ENCODE measurements at places on chromosomes 2 and 18.
A peak's percentile ranks its signal among the peaks of the same experiment; 100 is the strongest.

DNA sequence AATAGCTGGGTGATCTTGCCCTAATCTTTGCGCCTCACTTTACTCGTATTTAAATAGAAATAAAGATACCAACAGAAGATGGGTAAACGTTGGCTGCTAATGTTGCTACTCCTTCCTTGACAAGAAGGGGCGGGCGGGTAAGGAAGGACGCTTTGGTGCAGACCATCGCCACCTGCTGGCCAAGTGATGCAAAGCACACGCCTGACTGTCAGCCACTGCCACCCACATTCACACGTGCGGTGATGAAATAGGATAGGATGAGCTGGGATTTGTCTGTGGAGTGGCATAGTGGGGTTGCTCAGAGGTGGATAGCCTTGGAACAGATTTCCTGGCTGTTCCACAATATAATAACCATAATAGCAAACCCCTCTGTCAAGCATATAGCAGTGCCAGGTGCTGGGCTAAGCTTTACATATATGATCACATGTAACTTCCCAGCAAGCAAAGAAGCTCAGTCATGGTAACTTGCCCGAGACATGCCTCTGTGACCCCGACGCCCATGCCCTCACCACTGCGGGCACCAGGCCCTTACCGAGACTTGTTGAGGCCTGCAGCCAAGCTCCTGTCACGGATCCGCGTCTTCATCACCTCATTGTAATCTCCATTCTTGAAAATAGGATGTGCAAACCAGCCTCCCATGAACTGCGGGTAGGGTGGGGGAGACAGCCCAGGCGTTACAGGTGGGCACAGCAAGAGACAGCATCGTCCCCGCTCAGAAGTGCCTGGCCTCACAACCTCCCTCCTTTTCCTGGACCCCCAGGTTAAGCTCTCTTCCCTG is 39.3 kb downstream of the LCT start:
- no peak overlapping the region for H3K4me3 ChIP-seq
- H3K27ac ChIP-seq = no peak overlapping the region
- no peaks in the 10 kb centered on the region for H3K27me3 ChIP-seq

DNA sequence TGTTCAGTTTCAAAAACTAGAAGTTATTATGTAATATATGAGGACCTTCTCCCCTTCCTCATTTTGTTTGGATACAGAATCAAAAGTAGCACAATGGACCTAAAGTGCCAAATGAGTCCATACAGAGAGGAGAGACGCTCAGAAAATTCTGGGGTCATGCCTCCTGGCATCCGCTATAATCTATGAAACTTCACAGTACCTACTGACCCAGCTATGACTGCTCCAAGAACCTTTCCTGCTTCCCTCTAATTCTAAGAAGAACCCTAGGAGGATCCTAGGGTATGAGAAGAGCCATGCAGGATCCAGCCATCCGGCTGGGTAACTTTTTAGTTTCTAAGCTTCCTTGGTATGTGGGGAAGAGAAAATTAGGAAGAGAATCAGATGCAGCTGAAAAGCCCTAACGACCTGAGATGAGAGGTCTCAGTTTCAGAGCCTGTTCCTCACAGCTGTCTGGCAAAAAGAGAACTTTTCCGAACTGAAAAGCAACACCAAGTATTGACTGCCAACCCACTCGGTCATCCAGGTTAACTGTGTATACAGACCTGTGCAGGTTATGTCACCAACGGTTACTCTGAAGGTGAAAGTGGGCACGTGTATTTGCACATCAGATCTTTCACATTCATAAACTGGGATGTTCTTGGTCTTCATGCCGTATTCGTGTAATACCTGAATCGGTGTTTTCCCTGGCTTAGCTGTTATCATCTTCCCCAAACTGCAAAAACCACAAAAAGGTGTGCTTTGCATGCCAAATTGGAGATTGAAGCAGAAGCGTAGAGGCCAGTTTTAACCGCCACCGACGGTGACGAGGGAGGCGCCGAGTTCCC is 1.1 kb downstream of the PRKRA start:
- H3K27me3 ChIP-seq = no peaks in the 10 kb centered on the region
- H3K4me3 ChIP-seq = peak overlapping the region; percentile 95
- peaks cover 22% of the 10 kb centered on the region for H3K36me3 ChIP-seq
- peaks cover 9% of the 10 kb centered on the region for H3K4me1 ChIP-seq

GRCh38 chr2:209638346-209638745 is 133.3 kb upstream of the UNC80 start:
- no peaks in the 10 kb centered on the region for H3K36me3 ChIP-seq
- H3K27ac ChIP-seq = no peak overlapping the region
- peak; percentile 17 for DNase-seq
- H3K4me3 ChIP-seq = no peak overlapping the region

DNA sequence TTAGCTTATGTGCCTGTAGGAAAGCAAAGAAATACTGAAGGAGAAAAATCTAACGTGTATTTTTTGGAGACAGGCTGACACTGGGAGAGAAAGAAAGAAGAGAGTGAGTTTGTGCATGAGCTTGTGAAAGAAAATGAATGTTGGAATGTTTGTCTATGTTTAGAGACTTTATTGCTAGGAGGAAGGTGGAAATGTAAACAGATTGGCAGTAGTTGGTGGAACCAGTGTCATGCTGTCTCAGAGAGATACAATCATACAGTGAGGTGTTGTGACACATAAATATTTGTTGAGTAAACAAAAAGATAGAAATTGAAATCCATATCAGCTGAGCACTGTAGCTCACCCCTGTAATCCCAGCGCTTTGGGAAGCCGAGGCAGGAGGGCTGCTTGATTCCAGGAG is 222.2 kb upstream of the MEIS1 start:
- no peaks in the 10 kb centered on the region for H3K27me3 ChIP-seq
- H3K4me1 ChIP-seq = no peaks in the 10 kb centered on the region
- H3K4me3 ChIP-seq = no peak overlapping the region
- H3K27ac ChIP-seq = no peak overlapping the region
- DNase-seq = no peak
- no peaks in the 10 kb centered on the region for H3K36me3 ChIP-seq

DNA sequence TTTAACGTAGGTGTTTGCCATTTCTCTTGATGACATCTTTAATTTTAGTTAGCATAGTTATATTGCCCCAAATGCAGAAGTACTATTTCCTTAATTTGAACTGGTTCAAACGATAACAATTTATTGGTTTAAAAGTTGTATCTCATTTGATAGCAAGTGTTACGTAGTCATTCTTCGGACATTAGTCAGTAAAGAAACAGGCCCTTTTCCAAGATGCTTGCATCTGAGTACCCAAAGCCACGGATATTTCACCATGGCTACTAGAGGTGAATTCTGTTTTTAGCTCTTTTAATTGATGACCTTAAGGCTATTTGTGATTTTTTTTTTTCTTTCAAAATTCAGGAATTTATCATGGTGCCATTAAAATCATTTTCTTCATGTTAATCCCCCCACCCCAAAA is 32.1 kb downstream of the GLS start:
- H3K27ac ChIP-seq = no peak overlapping the region
- DNase-seq = no peak
- no peaks in the 10 kb centered on the region for H3K4me1 ChIP-seq
- peaks cover 29% of the 10 kb centered on the region for H3K36me3 ChIP-seq
- H3K27me3 ChIP-seq = no peaks in the 10 kb centered on the region
- H3K4me3 ChIP-seq = no peak overlapping the region

- no peaks in the 10 kb centered on the region for H3K36me3 ChIP-seq
- DNase-seq = no peak
- no peak overlapping the region for H3K4me3 ChIP-seq
- no peaks in the 10 kb centered on the region for H3K4me1 ChIP-seq
- no peak overlapping the region for H3K27ac ChIP-seq
Measured at GRCh38 chr18:72375618-72376017, 168.5 kb downstream of the CBLN2 start.

DNA sequence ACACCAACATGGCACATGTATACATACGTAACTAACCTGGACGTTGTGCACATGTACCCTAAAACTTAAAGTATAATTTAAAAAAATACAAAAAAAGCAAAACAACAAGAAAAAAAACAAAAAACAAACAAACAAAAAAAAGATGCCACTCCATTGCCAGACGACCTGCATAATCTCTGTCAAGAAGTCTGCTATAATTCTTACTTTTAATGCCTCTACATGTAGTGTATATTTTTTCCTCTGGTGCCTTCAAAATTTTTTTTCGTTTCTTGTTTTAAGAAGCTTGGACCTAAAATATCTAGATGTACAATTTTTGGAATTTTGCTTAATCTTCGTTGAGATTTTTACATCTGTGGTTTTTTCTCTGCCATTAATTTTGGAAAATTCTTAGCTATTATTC is 235.6 kb upstream of the ZNF521 start:
- H3K4me1 ChIP-seq = no peaks in the 10 kb centered on the region
- no peak overlapping the region for H3K27ac ChIP-seq
- no peak overlapping the region for H3K4me3 ChIP-seq
- no peaks in the 10 kb centered on the region for H3K27me3 ChIP-seq
- H3K36me3 ChIP-seq = no peaks in the 10 kb centered on the region
- no peak for DNase-seq

- no peaks in the 10 kb centered on the region for H3K36me3 ChIP-seq
- H3K4me3 ChIP-seq = no peak overlapping the region
- H3K4me1 ChIP-seq = peaks cover 19% of the 10 kb centered on the region
- no peaks in the 10 kb centered on the region for H3K27me3 ChIP-seq
- H3K27ac ChIP-seq = peak overlapping the region; percentile 76
Measured at GRCh38 chr2:237125967-237126366, 40.3 kb downstream of the COPS8 start.

- DNase-seq = no peak
- H3K27ac ChIP-seq = no peak overlapping the region
- H3K36me3 ChIP-seq = no peaks in the 10 kb centered on the region
- no peaks in the 10 kb centered on the region for H3K27me3 ChIP-seq
- no peak overlapping the region for H3K4me3 ChIP-seq
Measured at GRCh38 chr2:179340678-179341077, 76.0 kb upstream of the SESTD1 start.

- no peak for DNase-seq
- H3K27me3 ChIP-seq = no peaks in the 10 kb centered on the region
- no peaks in the 10 kb centered on the region for H3K36me3 ChIP-seq
- no peaks in the 10 kb centered on the region for H3K4me1 ChIP-seq
- no peak overlapping the region for H3K4me3 ChIP-seq
Measured at GRCh38 chr18:28963481-28963880, 786.6 kb upstream of the CDH2 start.
